ENCODE measurements at places on chromosomes 5 and 9.

DNA sequence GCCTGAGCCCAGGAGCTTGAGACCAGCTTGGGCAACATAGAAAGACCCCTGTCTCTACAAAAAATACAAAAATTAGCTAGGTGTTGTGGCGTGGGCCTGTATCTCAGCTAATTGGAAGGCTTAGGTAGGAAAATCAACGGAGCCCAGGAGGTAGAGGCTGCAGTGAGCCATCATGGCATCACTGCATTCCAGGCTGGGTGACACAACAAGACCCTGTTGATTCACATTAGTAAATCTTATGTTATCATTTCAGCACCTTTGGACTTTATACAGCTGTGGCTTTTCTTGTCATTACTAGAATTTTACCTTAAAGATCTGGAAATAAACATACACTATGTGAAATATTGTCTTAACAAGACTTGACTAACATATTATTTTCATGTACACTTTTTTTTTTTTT, 185.0 kb downstream of the ZNF608 start:
- DNase-seq, result no peak

- DNase-seq, result no peak
Measured at GRCh38 chr5:147803926-147804325, 21.4 kb upstream of the JAKMIP2 start.

GRCh38 chr9:20442461-20443319, 179.6 kb downstream of the MLLT3 start:
- no peak for DNase-seq

DNA sequence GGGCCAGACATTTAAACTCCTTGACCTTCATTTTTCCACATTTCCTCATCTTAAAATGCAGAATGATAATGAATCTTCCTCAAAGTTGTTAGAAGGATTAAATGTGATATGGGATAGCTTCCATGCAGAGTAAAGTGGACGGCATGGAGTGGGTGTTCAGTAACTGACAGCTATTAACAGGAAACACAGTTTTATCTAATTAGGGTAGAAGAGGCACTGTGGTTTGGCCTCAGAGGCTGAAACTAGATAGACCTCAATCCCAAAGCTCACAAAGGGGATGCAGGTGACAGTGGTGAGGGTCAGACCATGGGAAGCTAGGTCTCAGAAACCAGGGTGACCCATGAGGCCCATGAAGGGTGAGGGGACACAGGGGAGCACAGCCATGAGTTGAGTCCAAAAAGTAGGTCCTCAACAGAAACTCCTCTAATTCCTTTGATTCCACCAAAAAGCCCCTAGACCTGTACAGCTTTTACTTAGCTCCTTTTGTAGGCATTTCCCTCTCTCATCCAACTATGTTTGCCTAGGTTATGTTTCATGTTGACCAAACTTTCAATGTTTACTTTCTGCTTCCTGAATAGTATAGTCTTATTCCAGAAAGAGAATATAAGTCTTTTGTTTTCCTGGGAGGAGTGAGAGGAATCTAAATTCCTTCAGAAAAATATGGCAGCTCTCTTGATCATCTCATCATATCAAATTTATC, 27.9 kb upstream of the GLDC start:
- DNase-seq, result no peak

- no peak for DNase-seq
Measured at GRCh38 chr5:17678751-17679324, 44.6 kb downstream of the TAF11L14 start.

DNA sequence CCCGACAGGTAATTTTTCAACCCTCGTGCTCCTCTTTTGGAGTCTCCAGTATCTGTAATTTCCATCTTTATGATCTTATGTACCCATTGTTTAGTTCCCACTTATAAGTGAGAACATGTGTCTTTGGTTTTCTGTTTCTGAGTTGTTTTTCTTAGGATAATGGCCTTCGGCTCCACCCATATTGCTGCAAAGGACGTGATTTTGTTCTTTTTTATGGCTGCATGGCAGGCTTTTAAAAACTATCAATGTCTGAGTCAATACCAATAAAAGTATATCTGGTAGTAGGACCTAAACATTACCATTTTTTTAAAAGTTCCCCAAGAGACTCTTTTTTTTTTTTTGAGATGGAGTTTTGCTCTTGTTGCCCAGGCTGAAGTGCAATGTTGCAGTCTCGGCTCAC, 3.9 kb upstream of the SLC26A2 start:
- no peak for DNase-seq

DNA sequence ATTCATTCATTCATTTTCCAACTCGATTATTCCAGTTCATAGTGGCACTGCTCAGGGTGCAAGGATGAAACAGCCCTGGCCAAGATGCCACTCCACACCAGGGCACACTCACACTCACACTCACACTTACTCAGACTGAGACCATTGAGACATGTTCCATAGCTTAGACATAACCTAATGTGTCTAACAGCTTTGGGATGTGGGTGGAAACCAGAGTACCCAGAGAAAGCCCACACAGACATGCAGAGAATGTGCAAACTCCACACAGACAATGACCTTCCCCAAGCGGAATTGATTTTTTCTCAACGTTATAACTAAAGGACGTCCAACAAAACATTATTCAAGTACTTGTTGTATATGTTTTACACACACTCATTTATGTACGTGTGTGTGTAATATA, 1363.5 kb downstream of the EFNA5 start:
- DNase-seq, result no peak

GRCh38 chr9:121292051-121292450, 24.1 kb downstream of the GSN start:
- DNase-seq, result no peak

DNA sequence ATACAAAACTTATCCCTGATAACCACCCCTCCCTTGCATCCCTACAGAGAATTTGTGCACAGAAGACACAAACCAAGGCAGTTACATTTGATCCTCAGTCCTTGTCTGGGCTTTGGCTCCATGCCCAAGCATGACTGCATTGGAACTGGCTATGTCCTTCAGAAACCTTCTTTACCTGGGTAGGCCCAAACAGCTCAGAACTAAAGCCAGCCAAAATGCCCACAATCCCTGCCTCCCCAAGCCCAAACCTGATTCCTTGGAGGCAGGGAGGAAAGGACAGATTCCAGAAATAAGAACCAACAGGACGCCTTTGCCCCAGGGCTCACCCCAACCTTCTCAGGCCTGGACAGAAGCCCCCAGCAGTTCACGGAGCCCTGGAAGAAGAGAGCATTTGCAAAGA, 8.2 kb downstream of the IL17B start:
- DNase-seq, result no peak

- no peak for DNase-seq
Measured at GRCh38 chr9:126533926-126534310, 79.8 kb upstream of the LMX1B start.

- no peak for DNase-seq
Measured at GRCh38 chr9:81826517-81826906, 101.7 kb upstream of the SPATA31D4 start.

DNA sequence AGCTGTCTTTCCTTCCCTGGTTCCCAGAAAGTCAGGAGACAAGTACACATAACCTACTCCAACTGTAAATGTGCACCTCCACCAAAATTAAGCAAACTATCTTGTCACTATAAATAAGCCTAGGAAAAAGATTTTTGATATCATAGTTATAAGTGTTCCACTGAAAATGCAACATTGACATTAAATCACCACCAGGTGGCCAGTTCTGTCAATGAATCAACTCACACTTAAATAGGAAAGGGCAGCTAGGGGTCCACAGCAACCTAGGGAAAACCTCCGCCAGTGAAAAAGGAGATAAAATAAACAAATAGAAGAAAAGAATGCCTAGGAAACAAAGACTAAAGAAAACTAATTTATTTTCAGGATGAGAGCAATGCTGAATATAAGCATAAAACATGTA, 243.0 kb upstream of the PTPRD start:
- DNase-seq, result no peak

DNA sequence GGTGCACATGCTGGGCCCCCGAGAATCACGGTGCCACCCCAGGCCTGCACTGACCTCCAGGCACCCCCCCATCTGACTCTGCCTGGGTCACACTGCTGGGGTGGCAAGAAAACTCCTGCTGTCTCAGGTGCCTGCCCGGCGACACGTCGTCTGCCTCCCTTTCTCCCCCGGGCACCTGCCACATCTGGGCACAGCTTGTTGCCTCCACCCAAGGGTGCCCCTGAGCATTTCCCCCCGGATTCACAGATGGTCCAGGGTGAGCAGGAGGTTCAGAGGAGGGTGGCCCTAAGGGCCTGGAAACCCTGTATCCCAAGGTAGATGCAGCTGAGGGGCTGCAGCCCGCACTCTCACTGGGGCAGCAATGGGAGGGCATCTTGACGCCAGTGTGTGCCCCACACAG, 14.9 kb upstream of the QSOX2 start:
- DNase-seq, result no peak

- DNase-seq, result peak; percentile 41
Measured at GRCh38 chr9:136902259-136902821, 16.0 kb downstream of the TRAF2 start.

DNA sequence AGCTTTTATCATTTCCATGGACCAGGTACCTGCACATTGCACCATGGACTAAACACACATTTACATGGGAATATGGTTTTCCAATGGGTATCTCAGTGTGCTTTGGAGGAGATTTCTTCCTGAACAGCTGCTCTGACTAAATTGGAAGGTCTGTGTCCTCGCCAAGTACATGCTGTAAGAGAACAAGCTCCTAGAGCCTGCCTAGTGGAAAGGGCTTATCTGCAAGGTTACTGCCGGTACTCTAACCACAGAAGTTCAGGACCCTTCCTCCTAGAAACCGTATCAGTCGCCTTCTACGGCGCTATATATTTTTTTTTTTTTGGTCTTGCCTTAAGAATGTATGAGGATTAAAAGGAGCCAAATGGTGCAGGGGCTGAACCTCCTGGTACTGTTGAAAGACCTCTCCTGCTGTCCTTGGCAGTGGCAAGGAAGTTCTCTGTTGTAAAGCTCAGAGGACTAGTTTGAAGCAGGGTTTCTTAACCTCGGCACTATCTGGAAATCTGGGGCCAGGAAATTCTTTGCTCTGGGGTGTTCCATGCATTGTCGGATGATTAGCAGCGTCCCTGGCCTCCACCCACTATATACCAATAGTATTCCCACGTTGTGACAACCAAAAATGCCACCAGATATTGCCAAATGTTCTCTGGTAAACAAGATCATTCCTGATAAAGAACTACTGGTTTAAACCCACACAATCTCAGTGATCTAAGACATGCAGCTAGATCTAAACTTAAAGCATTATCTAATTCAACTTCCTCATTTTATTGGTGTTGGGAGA, 107.4 kb downstream of the FBXO38 start:
- no peak for DNase-seq

DNA sequence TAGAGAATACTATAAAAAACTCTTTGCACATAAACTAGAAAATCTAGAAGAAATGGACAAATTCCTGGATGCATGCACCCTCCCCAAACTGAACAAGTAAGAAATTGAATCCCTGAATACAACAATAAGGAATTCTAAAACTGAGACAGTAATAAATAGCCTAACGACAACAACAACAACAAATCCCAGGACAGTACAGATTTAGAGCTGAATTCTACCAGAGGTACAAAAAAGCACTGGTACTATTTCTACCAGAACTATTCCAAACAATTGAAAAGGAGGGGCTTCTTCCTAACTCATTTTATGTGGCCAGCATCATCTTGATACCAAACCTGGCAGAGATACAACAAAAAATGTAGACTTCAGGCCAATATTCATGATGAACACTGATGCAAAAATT, 394.4 kb upstream of the RORB start:
- no peak for DNase-seq

- DNase-seq, result no peak
Measured at GRCh38 chr9:120299785-120300184, 280.2 kb downstream of the CDK5RAP2 start.

GRCh38 chr5:17229313-17229712, 11.9 kb downstream of the BASP1 start:
- DNase-seq, result no peak

GRCh38 chr9:75941577-75942311, 51.3 kb downstream of the PCSK5 start:
- no peak for DNase-seq

Measured in activated naive CD4-positive, alpha-beta T cell (primary cell).